ENCODE measurements at places on chromosomes 5 and 9.
A peak's percentile ranks its signal among the peaks of the same experiment; 100 is the strongest.

- no peak for DNase-seq
These were observed 44.2 kb downstream of the NIPSNAP3B start for GRCh38 chr9:104808035-104808614.

GRCh38 chr5:142783601-142784341, 13.6 kb downstream of the ARHGAP26 start:
- peak; percentile 76 for DNase-seq

DNA sequence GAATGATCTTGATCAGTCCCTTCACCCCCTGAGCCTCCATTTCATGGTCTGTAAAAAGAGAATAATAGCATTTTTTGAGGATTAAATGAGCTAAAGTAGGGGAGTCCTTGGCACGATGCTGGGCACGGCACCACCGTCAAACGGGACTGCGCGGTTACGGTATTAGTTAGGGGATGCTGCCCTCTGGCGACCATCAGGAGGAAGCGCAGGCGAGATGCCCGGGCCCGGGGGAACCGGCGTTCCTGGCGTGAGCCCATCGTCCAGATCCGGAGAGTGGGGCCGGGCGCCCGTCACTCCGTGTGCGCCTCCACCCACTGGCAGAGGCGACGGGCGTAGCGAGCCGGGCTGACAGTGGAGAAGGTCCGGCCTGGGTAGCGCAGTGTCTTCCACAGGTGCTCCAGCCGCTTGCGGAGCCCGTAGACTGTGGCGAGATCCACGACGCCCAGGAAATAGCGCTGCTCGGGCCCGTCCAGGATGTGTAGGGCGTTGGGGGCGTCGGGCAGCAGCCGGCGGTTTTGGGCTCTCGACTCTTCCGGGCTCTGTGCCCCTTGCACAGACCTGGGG, 4.8 kb upstream of the ST6GALNAC4 start:
- DNase-seq = peak; percentile 69

GRCh38 chr9:101400120-101400519, 1.5 kb downstream of the ZNF189 start:
- peak; percentile 23 for DNase-seq

DNA sequence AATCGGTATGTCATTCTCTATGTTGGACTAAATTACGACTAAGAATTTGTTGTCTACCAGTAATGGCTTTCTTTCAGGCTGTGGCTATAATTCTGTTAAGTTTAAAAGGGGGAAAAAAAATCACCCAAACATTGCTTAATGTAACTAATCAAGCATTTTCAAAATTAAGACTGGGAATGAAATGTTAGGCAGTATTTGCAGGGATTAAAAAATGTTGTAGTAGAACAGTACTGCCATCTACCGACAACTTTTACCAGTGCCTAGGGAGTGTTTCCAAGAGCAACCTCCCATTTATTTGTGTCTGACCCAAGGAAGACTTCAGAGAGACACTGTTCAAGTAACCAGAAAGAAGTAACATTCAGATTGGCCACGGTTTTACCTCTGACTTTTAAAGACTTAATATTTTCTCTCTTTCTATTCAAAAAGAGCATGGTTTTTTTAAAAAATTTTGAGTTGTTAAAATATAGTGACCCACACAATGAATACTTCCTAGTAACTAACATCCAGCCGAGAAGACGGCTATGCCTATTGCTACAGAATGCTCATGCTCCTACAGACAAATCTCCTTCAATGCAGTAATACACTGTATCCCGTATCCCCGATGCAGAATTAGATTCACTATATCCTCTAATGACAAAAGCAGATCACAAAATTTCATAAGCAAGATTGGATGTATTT, 92.4 kb downstream of the ARL15 start:
- peak; percentile 65 for DNase-seq

- DNase-seq = no peak
These were observed 545 bp upstream of the CTSV start for GRCh38 chr9:97039514-97039860.

DNA sequence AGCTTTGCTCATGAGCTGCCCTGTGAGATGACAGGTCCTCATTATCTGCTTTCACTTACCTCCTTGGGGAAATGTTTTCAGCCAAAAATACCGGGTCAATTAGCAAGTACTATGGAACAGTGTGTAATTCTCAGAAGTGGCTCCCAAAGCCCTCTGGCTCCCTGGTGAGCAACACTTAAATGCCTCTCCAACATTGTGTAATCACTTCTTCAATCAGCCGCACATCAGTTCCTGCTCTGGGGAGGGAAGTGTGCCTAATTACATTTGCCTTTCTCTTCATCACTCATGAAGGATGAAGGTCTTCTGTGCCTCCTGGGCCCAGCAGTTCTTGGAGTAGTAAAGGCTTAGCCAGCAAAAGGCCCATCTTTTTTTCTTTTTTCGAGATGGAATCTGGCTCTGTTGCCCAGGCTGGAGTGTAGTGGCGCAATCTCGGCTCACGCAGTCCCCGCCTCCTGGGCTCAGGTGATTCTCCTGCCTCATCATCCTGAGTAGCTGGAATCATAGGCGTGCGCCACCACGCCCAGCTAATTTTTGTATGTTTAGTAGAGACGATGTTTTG, 23.1 kb downstream of the NIM1K start:
- DNase-seq = peak; percentile 65

DNA sequence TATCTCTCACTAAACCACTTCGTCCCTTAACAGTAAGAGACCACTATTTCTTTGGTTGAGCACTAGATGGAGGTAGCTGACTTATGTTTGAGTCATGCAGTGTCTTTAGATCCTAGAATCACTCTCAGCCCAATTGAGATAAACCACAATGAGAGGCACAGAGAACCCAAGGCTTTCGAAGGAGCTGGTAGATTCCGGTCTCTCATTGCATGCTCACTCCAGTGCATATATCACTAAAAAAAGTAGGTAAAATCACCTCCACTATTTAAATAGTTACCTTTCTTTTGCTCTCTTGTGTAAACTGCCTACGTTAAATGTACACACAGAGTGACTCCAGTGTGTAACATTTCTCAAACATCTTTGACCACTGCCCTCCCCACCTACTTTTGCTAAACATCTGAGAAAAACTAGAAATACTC, 27.6 kb downstream of the ACTL7A start:
- no peak for DNase-seq

DNA sequence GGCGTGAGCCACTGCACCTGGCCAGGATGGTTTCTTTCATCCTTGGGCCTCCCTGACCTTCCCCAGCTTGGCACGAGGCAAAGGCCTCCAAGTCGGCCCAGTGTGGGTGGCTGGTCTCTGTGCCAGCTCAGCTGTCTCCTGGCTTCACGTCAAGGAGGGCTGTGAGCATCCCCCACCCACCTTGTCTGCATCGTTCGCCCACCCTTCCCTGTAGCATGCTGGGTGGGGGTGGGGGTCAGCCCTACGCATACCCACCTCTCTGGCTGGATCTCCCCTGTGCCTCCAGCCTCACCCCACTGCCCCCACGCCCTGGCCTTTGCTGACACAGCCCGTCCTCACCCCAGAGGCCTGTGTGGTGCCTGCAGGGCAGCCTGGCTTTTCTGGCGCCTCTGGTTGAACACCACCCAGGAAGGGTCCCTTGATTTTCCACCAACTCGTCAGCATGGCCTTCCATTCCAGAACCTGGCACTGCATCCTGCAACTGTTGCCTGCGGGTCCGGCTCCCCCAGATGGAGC, 8.8 kb upstream of the WDR5 start:
- DNase-seq = no peak

DNA sequence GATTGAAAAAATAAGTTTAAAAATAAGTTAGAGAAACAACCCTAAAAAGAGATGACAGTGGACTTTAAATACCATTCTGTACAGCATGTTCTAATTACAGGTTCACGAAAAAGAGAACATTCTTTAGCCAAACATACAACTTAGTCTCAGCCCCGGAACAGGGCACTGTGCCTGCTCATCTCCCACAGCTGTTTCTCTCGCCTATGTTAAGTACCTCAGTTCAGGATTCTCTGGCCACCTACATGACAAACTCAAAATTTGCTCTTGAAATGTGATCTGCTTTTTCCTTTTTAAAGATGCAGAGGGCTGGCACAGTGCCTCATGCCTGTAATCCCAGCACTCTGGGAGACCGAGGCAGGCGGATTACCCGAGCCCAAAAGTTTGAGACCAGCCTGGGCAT, 52.3 kb downstream of the MYO10 start:
- no peak for DNase-seq

DNA sequence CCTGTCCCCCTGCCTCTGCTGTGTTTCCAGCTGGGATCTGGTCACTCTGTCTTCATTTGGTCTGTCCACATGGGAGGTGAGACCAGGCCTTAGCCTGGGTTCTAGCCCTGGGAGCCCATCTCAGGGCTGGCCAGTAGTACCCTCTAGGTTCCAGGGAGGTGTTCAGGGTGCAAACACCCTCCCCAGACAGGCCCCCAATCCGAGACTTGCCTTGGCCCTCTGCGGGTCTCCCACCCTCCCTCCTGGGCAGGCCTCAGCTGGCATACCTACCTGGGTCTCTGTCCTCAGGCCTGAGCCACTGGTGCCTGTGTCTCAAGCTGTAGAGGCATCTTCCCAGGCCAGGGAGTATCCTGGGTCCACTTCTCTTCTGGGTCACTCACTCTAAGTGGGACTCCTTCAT, 925 bp upstream of the SAPCD2 start:
- DNase-seq = no peak

DNA sequence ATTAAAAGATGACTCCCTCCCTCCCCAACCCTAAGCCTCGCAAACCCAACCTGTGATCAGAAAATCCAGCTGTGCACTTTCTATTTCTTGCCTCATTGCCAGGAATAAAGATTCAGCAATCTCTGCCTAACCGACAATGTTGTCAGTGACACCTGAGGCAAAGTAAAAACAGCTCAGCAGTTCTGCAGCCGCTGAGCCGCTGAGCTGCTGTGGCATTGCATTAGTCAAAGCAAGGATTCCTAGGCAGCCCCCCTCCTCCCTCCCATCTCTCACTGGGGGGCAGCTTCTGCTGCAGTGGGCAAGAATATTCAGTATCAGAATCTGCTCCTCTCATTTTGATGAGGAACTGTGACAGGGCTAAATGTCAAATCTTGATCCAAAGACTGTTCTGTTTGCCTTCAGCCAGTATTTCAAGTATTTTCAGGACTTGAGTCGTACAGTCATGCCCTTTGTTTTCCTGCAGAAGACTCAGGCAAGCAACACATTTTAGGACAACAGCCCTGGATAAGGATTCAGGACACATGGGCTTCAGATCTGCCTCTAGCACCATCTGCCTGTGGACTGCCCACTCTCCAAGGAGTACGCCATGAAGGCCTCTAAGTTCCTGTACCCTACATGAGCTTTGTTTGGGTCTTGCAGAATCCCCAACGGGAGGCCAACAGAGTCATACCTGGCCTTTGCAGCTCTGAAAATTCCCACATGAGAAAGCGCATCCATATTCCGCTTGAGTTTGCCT, 41.1 kb upstream of the DAP start:
- no peak for DNase-seq

DNA sequence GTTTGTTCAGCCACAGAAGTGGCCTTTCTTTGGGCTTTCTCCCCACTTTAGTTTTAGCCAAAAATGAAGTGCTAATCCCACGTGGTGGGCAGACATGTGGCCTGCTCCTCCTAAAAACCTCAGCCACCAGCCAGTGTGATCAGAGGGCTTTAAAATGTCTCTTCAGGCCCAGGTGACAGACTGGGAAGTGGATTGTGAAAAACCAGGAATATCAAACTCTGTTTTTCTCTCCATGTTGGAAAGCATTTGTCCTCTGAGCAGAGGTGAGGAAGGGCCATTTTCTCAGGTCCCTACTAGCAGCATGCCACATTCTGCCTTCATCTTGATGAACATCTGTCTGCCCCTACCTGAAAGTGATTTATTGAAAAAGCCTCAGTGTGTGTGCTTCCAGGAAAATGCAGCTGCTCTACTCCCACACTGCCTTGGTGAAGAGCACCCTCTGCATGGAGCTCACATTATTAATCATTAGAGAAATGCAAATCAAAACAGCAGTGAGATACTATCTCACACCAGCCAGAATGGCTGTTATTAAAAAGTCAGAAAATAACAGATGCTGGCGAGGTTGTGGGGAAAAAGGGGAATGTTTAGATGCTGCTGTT, 181.2 kb upstream of the DMAC1 start:
- no peak for DNase-seq

GRCh38 chr5:82777106-82777505, 300.1 kb downstream of the TMEM167A start:
- no peak for DNase-seq

GRCh38 chr5:80941496-80941895, 18.7 kb upstream of the RASGRF2 start:
- no peak for DNase-seq

DNA sequence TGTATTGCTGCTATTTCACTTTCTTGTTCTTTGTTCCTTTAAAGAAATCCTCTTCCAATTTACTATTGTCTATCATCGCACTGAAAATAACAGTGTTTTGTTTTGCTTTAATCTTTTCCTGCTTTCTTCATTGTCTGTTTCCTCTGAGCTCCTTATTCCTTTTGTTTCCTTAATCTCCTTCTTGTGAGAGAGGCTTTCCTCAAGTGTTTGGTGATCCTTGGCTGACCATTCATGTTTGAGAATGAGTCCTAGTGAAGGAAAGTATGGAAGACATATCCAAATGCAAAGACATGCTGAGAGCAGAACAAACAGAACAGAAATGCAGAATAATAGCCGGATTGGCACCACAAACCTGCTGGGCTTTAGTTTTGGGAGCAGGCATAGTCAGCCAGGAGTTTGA, 42.0 kb upstream of the ENTREP1 start:
- DNase-seq = no peak

DNA sequence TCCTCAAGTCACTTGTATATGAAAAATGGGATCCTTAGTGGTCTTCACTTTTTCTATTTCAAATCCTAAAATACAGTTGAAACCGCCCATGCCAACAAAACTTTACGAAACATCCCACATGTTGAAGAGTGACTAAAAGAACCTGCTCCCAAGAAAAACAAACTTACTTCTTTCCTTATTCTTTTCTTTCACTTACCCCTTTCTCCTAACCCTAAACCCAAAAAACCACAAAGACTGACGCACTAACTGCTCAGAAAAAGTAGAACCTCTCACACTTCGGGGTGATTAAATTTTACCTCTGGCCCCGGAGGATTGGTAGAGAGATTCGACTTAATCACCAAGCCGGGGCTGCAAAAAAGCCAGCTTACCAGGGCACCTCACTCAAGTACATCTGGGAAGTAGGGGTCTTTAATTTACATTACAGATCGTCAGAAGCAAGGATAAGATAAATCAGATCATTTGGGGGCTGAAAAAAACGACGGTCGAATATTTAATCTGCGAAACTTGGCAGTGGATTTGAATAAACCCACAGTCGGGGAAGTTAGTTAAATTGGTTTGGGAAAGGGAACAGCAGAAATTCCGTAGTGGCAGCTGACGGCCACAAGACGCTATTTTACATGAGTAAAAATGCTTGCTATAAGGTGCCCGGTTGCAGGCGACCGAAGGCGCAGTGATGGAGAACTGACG, 1.3 kb downstream of the CDO1 start:
- DNase-seq = peak; percentile 6

DNA sequence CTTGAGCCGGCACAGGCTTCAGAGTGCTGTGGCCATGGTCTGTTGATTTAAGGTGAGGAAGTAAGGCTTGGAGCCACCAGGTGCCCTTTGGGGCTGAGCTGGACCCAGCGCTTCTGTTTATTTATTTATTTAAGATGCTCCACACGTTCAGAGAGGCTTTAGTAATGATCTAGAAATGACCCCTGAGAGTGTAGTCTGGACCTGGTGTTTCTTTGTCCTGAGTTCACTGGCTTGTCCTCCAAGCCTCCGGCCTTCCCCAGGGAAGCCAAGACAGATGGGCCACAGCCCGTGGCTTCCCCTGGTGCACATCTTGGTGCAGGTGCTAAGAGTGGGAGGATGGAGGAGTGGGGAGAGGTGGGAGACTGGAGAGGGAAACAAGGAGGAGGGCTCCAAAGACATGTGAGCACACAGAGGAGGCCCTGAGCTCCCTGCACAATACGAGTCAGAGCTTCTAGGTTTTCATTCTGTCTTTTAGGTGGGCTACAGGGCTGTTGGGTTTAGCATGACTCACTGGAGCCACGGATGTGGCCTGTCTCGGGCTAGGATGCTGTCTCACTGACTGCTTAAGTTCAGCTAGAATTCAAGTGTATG, 56.9 kb downstream of the AHRR start:
- no peak for DNase-seq
